Ovary (tissue), 10 donors: ENCODE measurements at places on chromosomes 12 and 14. TPM values are rescaled to one million over a fixed set of nuclear protein-coding genes. Genes with fewer than 3 reads are reported as not detected.

- DNase-seq: no peak
These were observed 4.6 kb downstream of the FAM177A1 start for GRCh38 chr14:35050652-35051051.

GRCh38 chr14:40447017-40447416 is 1014.8 kb upstream of the FBXO33 start:
- DNase-seq: no peak

- no peak for DNase-seq
These were observed 13.8 kb downstream of the NOS1 start for GRCh38 chr12:117347588-117347987.

Gene HELB
- 1.4 TPM for polyA plus RNA-seq

GRCh38 chr12:5499566-5500330 is 67.8 kb downstream of the NTF3 start:
- DNase-seq: no peak

- DNase-seq: no peak
These were observed 395.0 kb upstream of the TBX3 start for GRCh38 chr12:115078990-115079389.

GRCh38 chr12:109467978-109468676 is 9.0 kb downstream of the KCTD10 start:
- no peak for DNase-seq

Gene SDSL
- polyA plus RNA-seq: 0.43 TPM

Gene PTGDR
- 1.8 TPM for polyA plus RNA-seq

Gene ADCY6
- 25.4 TPM for polyA plus RNA-seq

GRCh38 chr14:30211326-30211725 is 283.7 kb upstream of the PRKD1 start:
- no peak for DNase-seq

DNA sequence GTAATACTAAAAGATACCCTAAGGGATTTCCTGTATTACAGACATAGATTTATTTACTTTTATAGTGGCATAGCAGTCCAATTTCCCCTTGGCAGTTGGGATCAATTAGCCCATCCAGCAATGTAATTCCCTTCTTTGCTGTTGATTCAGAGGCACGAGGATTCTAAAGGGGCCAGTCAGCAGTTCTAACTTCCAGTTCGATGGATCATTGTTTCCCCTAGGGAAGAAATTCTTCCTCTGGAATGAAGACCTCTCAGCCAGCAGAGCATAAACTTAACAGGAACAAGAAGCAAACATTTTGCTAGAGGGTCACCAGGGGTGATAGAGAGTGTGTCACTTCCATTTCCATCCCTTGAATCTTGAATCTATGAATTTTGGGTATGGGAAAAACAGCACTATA is 395.7 kb upstream of the NOVA1 start:
- no peak for DNase-seq

DNA sequence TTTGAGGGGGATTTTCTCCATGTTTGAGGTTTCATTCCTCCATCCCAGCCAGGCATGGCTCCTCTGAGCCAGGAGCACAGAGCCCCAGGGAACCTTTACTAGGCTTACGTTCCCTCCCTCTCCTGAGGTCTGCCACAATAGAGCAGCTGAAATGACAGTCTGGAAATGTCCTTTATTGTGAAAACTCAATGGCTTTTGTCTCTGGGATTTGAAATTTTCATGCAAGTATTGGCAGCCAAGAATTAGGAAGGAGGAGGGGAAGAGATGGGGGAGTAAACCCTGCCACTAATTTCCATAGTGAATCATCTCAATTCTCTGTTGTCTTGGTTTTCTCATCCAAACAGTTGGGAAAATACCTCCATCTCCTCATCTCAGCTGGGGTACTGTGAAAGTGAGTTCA is 2.6 kb upstream of the PLEKHG3 start:
- DNase-seq: no peak

DNA sequence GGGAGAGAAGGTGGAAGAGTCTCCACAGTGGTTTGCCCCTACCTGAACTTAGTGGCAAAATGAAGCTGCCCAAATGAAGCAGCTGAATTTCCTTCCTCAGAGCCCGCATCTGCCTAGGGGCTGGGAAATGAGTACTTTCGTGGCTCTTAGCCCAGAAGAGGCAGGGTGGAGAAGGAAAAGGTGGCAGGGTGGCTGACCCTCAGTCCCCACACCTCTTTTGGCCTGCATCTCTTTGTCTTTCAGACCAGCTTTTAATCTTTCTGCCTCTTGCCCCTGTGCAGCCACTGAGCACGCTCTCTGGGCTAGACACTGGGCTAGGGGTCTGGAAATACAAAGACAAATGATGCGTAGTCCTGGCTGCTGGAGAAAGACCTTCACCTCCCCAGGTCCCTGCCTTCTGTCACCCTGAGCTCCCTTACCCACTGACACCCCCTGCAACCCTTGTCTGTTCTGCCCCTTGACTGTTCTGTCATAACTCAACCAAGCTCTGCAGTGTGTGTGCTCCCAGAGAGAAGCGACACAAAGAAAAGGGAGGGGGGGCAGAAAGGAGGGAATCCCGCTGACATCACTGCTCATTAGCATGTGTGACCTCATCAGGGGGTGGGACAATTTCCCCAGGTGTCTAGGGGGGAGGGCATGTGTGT is 371 bp upstream of the REM2 start:
- peak; percentile 56 for DNase-seq

Gene CELA1
- polyA plus RNA-seq: not detected

DNA sequence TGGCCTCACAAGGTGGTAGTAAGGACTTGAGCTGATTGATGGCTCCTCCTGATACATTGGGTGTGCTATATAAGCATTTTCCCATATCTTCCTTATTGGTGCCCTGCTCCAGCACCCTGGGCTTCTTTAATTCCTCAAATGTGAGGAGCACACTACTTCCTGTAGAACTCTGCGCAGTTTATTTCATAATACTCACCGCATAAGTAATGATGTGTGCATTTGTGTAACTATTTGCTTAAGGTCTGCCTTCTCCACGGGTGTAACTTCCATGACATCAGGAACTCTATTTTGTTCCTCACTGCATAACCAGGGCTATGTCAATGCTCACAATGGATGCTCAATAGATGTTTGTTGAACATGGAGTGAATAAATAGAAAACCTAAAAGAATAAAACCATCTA is 392.2 kb downstream of the SEC23A start:
- no peak for DNase-seq

GRCh38 chr12:32819424-32819823 is 63.7 kb upstream of the YARS2 start:
- no peak for DNase-seq

DNA sequence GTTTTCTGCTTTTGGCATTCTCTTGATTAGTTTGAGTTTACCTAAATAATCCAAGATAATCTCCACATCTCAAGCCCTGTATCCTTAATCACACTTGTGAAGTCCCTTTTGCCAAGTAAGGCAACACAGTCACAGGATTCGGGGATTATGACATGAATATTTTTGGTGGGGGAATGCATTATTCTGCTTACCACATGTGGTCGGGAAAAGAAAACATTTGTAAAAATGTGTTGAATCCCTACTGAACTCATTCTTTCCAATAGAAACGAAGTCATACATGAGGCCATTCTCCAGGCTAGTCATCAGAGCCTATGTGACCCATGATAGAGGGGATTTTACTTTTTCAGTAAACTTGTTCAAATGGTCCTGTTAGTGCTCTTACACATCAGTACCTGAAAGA is 58.5 kb upstream of the PRICKLE1 start:
- DNase-seq: no peak

Gene OAS2
- 5.6 TPM for polyA plus RNA-seq

DNA sequence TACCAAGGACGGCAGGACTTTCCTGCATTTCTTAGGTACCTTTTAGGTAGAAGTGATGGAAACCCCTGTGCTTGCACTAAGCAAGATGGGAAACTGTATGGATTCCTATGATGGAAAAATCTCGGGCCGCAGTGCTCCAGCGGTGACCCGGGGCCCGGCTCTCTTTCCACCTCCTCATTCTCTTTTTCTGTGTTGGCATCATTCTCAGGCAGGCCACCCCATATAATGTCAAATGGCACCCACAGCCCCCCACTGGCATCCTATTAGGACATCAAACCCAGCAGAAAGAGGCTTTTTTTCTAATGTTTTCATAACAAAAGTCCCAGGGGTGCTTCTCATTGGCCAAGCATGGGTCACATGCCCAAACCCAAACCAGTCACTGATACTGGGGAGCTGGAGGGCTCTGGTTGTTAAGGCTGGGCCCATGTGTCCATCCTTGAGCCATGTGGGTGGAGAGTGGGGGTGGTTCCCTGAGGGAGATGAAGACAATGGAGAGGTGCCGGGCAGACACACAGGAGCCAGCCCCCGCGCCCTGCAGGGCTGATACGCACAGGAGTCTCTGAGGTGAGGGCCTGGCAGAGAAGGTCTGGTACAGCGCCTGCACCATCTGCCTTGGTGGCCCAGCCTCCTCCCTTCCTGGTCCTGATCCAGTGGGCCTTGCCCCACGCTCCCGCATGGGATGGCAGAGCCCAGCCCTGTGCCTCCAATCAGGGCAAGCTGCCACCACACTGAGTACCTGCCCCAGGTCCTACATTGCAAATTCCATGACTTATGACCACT is 142.1 kb downstream of the CALM1 start:
- no peak for DNase-seq

GRCh38 chr14:69046476-69046860 is 67.4 kb upstream of the ACTN1 start:
- peak; percentile 40 for DNase-seq

DNA sequence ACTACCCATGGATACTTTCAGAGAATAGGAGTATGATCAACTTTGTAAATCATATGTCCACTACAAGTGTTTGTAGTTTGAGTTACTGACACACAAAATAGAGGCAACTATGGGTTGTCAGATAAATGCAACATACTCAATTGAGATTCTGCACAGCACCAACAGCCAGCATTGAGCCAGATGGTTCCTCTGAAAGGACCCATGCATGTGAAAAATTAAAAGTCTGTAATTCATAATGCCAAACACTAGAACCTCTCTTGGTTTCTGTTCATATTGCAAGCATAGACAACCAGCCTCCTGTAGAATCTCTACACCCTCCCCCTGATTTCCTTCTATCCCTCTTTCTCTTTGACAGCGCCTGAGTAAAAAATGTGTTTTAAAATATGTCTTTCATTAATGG is 831.0 kb downstream of the C12orf50 start:
- no peak for DNase-seq

DNA sequence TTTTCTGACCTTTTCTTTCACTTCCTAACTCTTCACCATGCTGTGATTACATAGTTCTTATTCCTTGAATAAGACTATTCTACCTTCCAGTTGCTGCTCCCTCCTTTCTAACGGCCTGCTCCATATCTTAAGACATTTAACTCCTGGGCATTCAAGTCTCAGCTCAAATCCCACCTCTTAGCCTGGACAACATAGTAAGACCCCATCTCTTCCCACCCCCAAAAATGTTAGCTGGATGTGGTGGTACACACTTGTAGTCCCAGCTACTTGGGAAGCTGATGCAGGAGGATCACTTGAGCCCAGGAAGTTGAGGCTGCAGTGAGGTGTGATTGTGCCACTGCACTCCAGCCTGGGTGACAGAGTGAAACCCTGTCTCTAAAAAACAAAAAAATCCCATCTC is 10.9 kb downstream of the ERG28 start:
- DNase-seq: no peak

GRCh38 chr12:112798048-112798760 is 6.7 kb downstream of the RPH3A start:
- no peak for DNase-seq

Gene GPR68
- 0.45 TPM for polyA plus RNA-seq

GRCh38 chr12:65051218-65051617 is 69.9 kb downstream of the WIF1 start:
- no peak for DNase-seq

- DNase-seq: no peak
These were observed 696.1 kb downstream of the DIO2 start for GRCh38 chr14:79515158-79515557.

Gene SINHCAF
- polyA plus RNA-seq: 40.7 TPM

- DNase-seq: no peak
These were observed 15.6 kb downstream of the APPL2 start for GRCh38 chr12:105220150-105220928.

DNA sequence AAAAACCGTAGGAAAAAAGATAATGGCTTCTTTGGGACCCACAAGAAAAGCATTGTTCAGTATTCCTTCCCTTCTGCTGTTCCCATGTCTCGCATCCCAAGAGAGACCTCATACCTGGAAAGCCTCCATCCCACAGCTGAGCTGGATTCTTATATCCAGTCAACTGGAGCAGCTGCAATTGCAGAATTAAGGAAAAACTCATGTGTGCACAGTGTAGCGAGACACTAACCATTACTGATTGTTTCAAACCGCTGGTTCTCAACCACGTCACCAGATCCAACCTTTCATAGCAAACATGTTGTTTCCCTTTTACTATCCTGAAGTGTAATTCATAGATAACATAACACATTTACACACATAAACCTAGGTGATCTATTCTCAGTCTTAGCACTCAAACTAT is 5.5 kb upstream of the RNASE10 start:
- no peak for DNase-seq

Gene ZDHHC22
- polyA plus RNA-seq: 0.02 TPM

Gene MRPS35
- polyA plus RNA-seq: 23.3 TPM

GRCh38 chr14:104115691-104116287 is 22.6 kb upstream of the KIF26A start:
- no peak for DNase-seq

GRCh38 chr12:12481631-12482030 is 81.0 kb downstream of the DUSP16 start:
- no peak for DNase-seq

DNA sequence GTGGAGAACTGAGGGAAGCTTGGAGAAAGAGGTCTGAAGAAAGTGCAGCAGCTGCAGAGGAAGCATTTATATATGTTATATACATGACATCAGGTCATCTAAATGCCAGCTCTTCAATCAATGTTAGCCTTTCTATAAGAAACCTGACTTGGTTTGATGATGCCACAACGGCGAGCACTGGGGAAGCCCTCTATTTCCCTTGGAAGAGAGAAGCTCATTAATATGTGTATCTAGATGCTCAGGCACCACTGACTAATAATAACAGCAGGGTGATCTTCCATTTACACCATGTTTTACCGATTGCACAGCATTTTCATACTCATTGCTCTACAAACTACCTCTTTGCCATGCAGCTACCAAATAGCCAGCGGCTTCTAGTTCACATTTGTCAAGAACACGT is 811 bp downstream of the ACYP1 start:
- DNase-seq: no peak

DNA sequence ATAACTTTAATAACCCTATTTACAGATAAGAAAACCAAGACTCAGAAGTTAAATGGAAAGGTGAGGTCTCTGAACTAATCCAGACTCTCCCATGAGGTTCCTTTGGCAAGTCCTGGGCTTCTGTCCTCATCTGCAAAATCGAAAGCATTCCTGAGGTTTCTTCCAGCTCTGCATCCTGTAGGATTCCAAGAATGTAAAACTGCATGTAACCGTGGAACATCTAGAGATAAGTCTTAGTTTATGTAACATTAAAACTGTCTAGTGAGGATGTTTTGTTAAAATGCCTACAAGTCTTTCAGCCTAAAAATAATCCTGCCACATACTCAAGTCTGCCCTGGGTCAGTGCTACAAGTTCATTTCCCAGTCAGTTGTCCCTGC is 7.3 kb upstream of the ITFG2 start:
- DNase-seq: no peak

Gene TMEM263
- 28.8 TPM for polyA plus RNA-seq

- no peak for DNase-seq
These were observed 52.1 kb downstream of the EID3 start for GRCh38 chr12:104355630-104356029.

Gene MMP19
- 23.3 TPM for polyA plus RNA-seq

- no peak for DNase-seq
These were observed 34.5 kb downstream of the EFCAB11 start for GRCh38 chr14:89920056-89920455.
